MV-4-11 (cell line): ENCODE measurements at places on chromosomes 3 and 15.
A peak's percentile ranks its signal among the peaks of the same experiment; 100 is the strongest.

- DNase-seq = peak; percentile 26
These were observed 8.1 kb downstream of the PGBD4 start for GRCh38 chr15:34109797-34110663.

- peak; percentile 27 for DNase-seq
These were observed 69.6 kb upstream of the THBS1 start for GRCh38 chr15:39511000-39511915.

DNA sequence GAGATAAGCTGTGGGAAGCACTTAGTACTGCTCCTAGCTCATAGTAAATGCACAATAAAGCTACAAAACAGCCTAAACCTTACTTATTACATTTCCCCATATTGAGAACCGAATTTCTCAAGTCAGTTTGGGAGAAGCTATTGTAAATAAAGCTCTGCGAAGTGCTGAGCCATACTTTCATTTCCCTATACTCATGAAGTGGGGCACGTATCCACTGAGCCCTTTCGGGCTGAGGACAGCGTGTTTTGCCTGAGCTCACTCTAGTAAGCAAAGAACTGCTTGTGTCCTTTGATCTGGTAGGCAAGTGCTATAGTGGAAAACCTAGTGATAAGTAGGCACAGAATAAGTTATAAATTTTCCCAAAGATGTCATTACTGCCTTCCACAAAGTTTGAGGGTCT lies 165.0 kb downstream of the RSL24D1 start:
- DNase-seq = peak; percentile 76

DNA sequence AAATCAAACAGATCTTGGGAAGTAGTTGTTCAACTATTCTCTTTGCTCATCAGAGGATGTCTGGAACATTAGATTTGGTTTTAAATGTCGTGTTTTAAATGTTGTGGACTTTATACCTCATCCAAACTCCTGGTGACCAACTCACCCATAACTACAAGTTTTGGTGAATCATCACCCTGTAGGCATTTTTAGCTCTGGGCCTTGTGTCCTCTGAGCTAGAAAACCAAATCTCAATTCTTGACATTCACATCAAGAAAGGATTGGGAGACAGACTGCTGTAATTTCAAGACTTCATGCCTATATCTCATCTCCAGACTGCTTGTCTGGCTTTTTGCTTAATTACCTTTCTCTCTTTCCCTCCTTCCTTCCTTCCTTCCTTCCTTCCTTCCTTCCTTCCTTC lies 228.5 kb upstream of the ROBO2 start:
- DNase-seq = no peak

GRCh38 chr3:11283139-11283475 lies 10.9 kb downstream of the ATG7 start:
- DNase-seq = peak; percentile 38

DNA sequence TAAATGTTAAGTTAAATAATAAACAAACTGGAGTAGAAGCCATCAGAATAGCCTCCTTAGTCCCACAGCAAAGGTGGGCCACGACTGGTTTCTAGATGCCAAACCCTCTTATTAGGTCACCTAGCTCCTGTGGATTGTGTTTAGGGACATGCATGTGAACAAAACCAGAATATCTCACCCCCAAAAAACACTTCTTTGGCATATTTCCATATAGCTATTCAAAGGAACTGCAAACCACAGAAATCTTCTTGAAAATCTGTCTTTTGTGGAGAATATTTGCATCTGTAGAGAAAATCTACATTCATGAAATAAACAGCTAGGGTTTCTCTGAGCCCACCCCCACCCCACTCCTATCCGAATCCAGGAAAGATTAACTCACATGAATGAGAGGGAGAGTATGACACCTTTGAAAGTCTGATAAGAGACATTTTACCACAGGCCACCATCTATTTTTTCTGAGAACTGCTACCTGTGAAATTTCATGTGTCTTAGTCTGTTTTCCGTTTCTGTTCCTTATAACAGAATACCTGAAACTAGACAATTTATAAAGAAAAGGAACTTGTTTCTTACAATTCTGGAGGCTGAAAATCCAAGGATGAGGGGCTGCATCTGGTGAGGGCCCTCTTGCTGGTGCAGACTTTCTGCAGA lies 159.4 kb downstream of the NEK10 start:
- DNase-seq = no peak

GRCh38 chr3:113436809-113437208 lies 4.5 kb downstream of the CFAP44 start:
- no peak for DNase-seq
